ENCODE measurements at places on chromosomes 5 and 9.

- no peak for DNase-seq
These were observed 16.1 kb upstream of the IL13 start for GRCh38 chr5:132641841-132642240.

- DNase-seq, result peak; percentile 5
These were observed 549.1 kb downstream of the MTRR start for GRCh38 chr5:8418049-8418426.

- DNase-seq, result no peak
These were observed 733 bp downstream of the COL23A1 start for GRCh38 chr5:178589180-178590140.

- DNase-seq, result no peak
These were observed 41.9 kb downstream of the MTRR start for GRCh38 chr5:7910738-7911428.

- no peak for DNase-seq
These were observed 18.6 kb upstream of the GLRX start for GRCh38 chr5:95840956-95841705.

DNA sequence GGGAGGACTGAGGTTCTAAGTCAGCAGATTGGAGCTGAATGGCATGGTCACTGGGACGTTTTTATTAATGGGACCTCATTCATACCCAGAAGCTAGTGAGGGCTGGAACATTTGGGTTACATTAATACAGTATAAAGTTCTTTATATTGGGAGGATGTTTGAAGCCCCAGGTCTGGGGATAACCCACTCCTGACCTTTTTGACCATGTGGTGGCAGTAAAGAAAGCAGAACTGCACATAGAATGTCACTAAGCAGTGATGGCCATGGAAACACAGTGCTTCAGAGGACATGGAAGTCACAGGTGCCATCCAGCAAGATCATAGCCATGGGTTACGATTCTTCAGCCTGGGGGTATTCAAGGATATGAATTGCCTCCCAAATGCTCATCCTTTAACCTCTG is 176.0 kb downstream of the ATP10B start:
- no peak for DNase-seq

GRCh38 chr9:109401169-109401989 is 80.5 kb upstream of the EPB41L4B start:
- peak; percentile 55 for DNase-seq

GRCh38 chr9:98132806-98133631 is 14.0 kb upstream of the TRIM14 start:
- DNase-seq, result no peak

- peak; percentile 82 for DNase-seq
These were observed 189.8 kb upstream of the MAP3K1 start for GRCh38 chr5:56625541-56625940.

DNA sequence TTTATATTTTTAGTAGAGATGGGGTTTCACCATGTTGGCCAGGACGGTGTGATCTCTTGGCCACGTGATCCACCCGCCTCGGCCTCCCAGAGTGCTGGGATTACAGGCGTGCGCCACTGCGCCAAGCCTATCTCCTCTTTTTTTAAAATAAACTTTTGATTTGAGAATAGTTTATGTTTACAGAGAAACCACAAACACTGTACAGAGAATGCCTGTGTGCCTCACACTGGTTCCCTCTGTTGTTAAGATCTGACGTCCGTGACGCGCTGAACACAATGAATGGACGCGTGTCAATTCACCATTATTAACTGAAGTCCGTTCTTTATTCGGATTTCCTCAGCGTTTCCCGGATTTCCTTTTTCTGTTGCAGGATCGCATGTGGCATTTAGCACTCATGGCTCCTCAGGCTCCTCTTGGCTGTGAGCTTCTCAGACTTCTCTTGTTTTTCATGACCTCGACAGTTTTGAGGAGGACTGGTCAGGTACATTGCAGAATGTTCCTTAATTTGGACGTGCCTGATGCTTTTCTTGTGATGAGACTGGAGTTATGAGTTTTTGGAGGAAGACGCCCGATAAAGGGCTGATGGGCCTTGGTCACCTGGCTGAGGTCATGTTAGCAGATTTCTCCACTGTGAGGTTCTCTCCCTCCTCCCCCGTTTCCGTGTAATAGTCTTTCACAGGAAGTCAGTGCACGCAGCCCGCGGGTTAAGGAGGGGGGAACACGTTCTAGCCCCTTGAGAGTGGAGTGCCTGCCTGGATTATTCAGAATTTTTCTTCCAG is 69.6 kb downstream of the ANKRD33B start:
- no peak for DNase-seq

GRCh38 chr9:74974558-74974957 is 21.8 kb upstream of the C9orf40 start:
- no peak for DNase-seq

DNA sequence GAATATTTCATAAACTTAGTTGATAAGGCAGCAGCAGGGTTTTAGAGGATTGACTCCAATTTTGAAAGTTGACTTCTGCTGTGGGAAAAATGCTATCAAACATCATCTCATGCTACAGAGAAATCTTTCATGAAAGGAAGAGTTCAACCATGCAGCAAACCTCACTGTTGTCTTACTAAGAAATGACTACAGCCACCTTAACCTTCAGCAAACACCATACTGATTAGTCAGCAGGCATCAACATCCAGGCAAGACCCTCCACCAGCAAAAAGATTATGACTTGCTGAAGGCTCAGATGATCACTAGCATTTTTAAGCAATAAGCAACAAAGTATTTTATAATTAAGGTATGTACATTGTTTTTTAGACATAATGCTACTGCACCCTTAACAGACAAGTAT is 7.6 kb downstream of the TMEM174 start:
- DNase-seq, result no peak

GRCh38 chr5:152246401-152246800 is 158.7 kb downstream of the NMUR2 start:
- peak; percentile 20 for DNase-seq

DNA sequence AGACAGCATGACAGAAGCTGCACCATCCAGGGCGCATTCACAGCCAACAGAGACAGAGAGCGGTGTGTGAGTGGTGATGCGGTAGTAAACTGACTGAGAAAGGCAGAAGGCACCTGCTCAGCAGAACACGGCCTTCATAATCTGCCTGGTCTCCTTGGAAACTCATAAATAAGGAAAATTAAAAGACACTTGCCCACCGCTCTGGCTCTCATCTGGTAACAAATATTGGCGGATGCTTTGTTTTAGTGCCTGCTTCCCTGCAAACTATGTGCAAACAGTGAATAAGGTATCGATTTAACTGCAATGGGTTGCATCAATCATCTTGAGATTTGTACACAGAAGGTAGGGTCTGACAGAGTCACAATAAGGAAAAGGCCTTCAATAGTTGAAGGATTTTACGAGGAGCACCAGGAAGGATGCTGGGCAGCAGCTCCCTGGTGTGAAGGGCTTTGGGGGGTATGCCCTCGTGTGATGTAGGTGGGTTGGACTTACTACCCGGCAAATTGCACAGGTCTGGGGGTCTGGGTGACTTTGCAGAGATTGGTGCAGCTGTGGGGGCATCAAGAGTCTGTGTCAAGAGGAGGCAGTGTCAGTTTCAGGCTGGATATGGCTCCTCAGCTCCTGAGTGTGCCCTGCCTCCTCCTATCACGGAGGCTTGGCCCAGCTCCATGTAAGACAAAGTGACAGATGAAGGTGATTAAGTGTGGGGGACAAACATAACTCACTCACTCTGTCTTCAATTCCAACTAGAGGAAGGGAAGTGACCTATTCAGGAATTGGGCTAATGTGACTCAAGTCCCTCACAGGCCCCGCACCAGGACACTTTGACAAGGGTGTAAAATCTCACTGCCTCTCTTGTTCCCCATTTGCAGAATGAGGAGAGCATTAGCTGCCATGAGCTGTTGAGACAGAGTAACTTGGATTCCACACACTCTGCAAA is 166.7 kb downstream of the ICE1 start:
- DNase-seq, result no peak

DNA sequence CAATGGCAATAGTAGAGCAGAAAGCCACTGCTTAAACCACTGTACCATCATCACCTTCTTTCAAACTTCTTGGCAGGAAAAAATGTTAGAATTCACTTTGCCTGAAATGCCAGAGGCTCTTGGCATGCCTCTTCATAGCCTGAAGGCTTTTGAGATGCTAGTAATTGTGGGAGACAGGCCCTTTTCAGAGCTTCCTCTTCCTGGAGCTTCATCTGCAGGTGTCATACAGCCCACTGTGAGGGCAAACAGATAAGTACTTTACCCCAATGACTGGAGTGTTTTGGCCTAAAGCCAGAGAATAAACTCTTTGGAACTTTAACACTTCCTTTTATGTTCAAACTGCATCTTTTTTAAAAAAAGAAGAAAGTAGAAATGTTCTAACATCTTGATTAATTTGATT is 81.3 kb upstream of the TMEM171 start:
- no peak for DNase-seq

DNA sequence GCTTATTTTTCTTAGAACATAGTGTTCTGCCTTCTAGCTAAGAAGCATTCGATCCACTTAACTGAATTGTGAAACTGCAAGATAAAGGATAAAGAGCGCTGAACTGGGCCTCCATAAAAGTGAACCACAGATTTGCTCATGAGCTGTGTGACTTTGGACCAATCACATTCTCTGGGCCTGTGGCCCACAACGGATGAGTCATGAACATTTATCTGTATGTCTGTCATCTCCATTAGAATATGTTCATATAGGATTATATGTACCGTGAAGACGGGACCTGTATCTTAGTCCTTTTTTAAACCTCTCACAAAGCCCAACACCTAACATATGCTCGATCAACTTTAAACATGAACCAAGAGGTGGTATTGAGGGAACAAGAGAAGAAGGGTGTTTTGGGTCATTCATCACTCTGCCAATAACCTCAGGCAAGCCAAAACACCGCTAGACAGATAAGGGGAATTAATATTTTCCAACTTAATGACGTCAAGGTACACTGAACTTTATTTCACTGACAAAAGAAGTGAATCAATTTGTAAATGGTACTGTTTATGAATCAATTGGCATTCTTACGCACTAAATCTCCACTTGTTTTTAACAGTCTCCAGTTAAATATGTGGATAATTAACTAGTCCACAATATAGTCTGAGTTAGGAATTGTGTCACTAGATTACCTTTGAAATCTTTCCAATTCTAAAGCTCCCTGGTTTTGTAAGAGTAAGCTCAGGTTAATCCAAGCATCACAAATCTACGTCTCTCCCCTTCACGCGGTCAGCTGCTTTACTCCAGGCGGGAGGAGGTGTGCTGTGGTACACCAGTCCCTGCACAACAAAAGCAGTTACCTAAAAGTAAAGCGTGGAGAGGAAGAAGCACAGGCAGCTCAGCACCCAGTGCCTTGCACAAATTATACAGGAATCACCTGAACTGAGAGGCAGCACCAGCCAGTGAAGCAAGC is 1.6 kb downstream of the TMEM245 start:
- DNase-seq, result peak; percentile 87

DNA sequence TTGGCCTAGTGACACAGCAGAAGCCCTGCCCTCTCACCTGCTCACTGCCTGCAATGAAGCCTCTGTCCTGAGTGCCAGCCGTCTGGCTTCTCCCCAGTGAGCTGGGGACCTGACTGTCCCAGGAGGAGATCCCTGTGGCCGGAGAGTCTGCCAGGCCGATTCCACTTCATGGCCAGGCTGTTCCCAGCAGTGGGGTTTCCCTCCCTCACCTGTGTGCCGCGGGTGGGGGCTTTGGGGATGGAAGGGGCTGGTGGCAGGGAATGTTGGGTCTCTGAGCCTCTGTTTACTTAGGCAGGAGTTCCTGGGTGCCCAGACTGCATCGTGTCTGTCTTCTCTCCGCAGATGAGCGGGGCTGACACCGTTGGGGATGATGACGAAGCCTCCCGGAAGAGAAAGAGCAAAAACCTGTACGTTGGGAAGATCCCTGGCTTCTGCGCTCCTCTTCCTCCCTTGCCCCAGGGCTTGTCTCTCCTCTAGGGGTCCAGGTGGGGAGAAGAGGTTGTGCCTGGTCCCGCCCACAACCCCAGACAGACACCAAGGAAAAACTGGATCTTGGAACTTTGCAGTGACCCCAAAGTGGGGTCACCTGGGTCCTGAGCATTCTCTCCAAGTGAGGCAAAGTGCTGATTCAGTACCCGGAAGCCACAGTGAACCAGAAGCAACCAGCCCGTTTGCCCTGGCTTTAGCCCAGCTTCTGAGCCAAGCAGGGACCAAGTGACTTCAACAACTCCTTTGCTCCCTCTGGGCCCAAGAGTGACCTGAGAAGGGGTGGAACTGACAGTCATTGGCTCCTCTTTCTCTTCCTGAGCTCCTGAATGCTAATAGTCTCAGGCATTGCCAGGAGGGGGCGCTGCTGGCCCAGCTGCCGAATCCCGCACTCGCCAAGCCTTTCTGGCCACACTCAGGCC is 127.7 kb downstream of the RGS3 start:
- DNase-seq, result peak; percentile 46

DNA sequence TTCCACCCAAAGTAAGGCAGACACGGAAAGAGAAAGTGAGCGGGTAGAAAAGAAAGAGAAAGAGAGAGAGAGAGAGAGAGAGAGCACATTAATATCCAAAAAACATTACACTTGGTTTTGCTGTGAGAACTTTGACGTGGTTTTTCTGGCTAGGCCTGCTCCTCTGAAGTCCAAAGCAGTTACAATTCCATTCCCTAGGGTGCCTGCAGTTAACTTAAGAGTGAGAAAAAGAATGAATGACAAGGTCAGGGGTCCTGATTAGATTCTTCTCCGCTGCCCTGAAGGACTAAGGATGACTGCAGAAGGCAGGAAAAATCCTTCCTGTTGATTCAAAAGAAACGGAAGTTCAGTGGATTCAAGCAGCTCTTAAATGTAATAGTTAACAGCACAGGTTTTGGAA is 589.8 kb downstream of the PRELID2 start:
- DNase-seq, result no peak

Data from bronchial epithelial cell (primary cell).